ENCODE measurements at places on chromosomes 7 and 10. TPM values are rescaled to one million over a fixed set of nuclear protein-coding genes. Genes with fewer than 3 reads are reported as not detected.

Gene CHRM2
- 0.04 TPM for total RNA-seq

Gene DNA2
- 17.6 TPM for total RNA-seq

Gene VGF
- total RNA-seq = 7.1 TPM

Gene HYAL4
- 0.37 TPM for total RNA-seq

Gene PNLIPRP2
- not detected for total RNA-seq

Gene AFAP1L2
- total RNA-seq = 1.3 TPM

Gene LEP
- not detected for total RNA-seq

Gene PDCD11
- total RNA-seq = 15.9 TPM

Gene PRLHR
- not detected for total RNA-seq

Gene ADIRF
- total RNA-seq = not detected

Gene LIPF
- not detected for total RNA-seq

Gene GDF2
- not detected for total RNA-seq

Gene AHCYL2
- total RNA-seq = 7.4 TPM

Gene LOXL4
- 0.27 TPM for total RNA-seq

Gene ARHGEF5
- total RNA-seq = 2.3 TPM

Gene KAZALD1
- total RNA-seq = 22.5 TPM

Gene OPN1SW
- total RNA-seq = not detected

Gene CREB5
- 8.0 TPM for total RNA-seq

Gene SERPINE1
- 12.7 TPM for total RNA-seq

Gene RAB19
- not detected for total RNA-seq

Gene PPP1R17
- not detected for total RNA-seq

Gene SEMA3E
- total RNA-seq = 9.4 TPM

Gene NME8
- total RNA-seq = not detected

Gene ANKRD22
- not detected for total RNA-seq

Gene VAX1
- total RNA-seq = not detected

Gene OR13A1
- total RNA-seq = not detected

Gene PRKG1
- 3.4 TPM for total RNA-seq

Gene SLC26A3
- total RNA-seq = not detected

Gene FAM25C
- not detected for total RNA-seq

Gene EVX1
- not detected for total RNA-seq

Gene STEAP2
- total RNA-seq = 5.8 TPM

Gene CTBP2
- 69.8 TPM for total RNA-seq

Gene PSPH
- total RNA-seq = 178 TPM

Gene DMBT1
- total RNA-seq = not detected

Gene ARID5B
- 15.7 TPM for total RNA-seq

Gene LLCFC1
- total RNA-seq = not detected

Gene PRPS1L1
- total RNA-seq = not detected

Gene ANKRD61
- total RNA-seq = 1.3 TPM

Gene SCIN
- 0.37 TPM for total RNA-seq

Gene CRTAC1
- not detected for total RNA-seq
